ENCODE measurements at places on chromosomes 1 and 21.

GRCh38 chr1:89832496-89833127, 11.8 kb downstream of the LRRC8D start:
- no peak for DNase-seq

DNA sequence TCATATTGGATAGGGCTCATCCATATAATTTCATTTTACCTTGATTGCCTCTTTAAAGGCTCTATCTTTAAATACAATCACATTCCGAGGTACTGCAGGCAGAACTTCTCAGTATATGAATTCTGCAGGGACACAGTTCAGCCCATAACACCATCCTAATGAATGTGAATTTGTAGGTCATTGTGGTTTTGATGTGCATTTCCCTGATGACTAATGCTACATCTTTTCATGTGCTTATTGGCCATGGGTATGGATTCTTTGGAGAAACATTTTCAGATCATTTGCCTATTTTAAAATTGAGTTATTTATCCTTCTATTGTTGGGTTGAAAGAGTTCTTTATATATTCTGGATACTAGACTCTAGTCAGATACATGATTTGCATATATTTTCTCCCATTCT, 9.6 kb upstream of the RPS6KC1 start:
- no peak for DNase-seq

DNA sequence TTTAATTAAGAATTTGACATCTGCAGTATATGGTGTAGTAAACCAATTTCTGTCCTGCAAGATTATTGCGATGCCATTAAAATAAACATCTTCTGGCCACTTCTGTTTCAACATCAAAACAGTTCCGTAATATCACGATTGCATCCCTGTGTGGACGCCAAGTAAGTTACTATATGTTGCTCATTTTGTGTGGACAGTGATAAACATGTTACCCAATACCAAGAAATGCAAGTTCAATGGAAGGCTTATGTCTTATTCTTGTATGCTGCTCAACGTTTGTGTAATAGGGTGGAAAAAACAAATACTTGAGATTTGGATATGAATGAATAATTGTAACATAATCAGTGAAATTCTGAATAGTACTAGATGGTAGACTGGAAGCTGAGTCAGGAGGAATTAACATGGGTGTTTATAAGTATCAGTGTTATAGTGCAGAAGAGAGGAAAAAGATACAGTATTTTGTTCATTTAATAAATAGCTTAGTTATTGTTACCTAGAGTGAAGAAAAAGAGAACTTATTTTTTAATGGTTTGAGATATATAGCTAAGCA, 15.2 kb downstream of the TTC3 start:
- no peak for DNase-seq

DNA sequence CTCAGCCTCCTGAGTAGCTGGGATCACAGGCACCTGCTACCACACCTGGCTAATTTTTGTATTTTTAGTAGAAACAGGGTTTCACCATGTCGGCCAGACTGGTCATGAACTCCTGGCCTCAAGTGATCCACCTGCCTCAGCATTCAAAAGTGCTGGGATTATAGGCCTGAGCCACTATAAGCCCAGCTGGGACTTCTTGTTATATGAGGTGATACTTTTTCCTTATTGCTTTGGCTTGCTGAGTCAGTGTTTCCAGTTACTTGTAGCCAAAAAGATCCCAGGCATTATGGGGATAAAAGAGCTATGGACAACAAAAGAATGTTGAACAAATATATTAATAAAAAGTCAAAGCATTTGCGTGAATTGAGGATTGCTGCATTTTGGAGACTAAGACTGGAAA, 69.9 kb upstream of the LPGAT1 start:
- no peak for DNase-seq

- no peak for DNase-seq
These were observed 60.1 kb upstream of the KAZN start for GRCh38 chr1:14538335-14538734.

- DNase-seq = no peak
These were observed 56.7 kb downstream of the SPSB1 start for GRCh38 chr1:9349331-9349851.

- no peak for DNase-seq
These were observed 119.2 kb downstream of the SMYD2 start for GRCh38 chr1:214400131-214400530.

GRCh38 chr1:11708554-11709350, 17.2 kb downstream of the DRAXIN start:
- DNase-seq = no peak

All from CD4-positive, alpha-beta T cell treated with Interleukin-6 at 100 ng/mL for 8 hours (primary cell).